ENCODE measurements at places on chromosomes 5 and 9.

GRCh38 chr5:80238778-80239679 is 16.8 kb downstream of the SERINC5 start:
- DNase-seq, result no peak

GRCh38 chr9:79917421-79917820 is 345.7 kb downstream of the TLE4 start:
- DNase-seq, result no peak

DNA sequence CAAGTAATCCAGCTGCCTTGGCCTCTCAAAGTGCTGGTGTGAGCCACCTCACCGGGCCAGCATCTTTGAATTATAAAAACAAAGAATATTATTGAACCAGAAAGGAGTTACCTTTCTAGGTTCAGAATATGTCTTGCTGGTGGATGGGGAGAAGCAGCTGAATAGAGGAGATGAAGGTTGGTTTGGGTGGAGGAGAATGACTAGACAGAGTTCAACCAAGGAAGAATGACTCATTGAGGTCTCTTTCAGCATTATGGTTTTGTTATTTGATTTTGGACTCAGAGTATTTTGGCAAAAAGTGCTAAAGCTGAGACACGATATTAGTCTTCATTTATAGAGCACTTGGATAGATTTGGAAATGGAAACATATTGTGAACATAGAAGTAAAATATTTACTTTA is 75.2 kb upstream of the MPDZ start:
- no peak for DNase-seq

DNA sequence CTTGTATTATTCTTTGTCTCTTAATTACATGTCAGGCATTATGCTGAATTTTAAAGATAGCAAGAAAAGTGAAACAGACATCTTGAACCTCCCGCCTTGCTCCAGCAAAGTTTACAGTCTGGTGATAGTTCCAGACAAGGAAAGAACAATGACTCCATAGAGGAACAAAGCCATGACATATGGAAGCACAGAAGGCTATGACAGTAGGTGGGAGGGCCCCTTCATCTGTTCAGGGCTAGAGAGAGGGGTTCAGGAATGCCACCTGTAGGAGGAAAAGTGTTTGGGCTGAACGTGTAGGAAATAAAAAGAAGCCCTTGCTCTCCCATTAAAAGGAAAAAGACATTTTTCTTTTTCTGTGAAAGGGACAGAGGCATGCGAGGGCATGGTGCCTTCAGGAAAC is 315.6 kb downstream of the TRIM32 start:
- no peak for DNase-seq

- no peak for DNase-seq
Observed at GRCh38 chr5:32504329-32504988, 59.9 kb upstream of the ZFR start.

DNA sequence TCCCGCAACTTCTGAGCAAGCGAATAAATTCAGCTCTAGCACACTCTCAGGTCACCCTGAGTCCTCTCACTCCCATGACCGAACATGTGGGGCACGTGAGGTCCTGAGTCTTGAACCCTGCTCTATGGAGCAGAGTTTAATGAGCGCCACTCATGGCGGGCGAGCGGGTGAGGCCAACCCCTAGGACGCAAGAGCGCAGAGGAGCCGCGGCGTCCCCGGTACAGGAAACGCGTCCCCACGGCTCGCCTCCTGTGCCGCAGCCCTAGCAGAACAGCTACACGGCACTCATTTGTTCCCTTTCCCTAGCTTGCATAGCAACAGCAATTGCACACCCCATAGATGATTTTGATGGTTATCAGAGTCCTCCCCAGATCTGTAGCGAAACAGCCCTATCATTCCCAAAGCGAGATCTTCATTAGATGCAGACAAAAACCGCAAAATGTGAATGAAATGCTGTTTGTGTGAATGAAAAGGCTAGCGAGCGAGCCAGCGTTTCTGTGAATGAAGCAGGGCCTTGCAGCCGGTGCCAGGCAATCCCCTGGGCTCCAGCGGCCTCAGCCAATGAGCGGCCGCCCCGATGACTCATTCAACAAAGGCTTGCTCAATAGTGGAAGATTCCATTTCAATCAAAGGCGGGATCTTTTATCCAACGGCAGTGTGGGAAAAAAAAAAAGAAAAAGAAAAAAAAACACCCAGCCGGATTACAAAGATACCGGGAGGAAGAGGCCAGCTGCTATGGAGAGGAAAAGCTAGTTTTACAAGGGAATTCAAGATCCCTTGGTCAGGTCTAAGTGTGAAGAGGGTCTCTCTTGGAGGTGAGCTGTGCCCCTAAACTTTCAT is 1.5 kb upstream of the SHC3 start:
- DNase-seq, result no peak

- DNase-seq, result no peak
Observed at GRCh38 chr9:121282277-121283079, 14.5 kb downstream of the GSN start.

GRCh38 chr5:1526190-1526631 is 2.5 kb upstream of the LPCAT1 start:
- no peak for DNase-seq

DNA sequence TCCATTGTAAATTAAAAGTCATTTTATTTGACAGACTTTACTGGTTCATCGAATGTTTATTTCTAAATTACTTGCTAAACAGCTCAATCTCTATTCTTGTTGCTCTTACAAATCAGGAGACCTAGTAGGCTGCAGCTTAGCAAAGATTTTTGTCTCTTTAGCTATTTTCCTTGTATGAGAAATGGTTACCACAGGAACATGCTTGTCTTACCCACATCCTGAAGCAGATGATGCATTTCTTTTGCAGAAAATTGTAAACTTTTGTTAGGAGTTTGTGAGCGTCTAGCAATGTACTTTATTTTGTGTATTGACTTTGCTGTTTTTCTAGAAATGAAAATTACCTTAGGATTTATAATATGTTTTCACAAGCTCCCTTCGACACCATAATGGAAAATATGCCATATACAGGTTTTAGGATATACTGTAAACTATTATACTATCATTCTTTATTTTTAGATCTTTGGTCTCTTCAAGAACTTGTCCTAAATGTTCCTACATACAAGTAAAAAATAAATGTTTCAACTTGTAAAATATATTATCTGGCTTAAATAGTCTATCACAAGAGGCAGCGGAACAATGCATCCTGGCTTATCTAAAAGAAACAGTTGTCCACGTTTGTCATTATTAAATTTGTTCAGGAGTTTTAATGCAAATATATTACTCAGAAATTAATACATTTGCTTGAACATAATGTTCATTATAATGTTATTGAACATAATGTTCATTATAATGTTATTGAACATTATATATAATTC is 54.1 kb downstream of the SPEF2 start:
- DNase-seq, result no peak

GRCh38 chr5:108727236-108727650 is 20.5 kb upstream of the FER start:
- DNase-seq, result no peak

DNA sequence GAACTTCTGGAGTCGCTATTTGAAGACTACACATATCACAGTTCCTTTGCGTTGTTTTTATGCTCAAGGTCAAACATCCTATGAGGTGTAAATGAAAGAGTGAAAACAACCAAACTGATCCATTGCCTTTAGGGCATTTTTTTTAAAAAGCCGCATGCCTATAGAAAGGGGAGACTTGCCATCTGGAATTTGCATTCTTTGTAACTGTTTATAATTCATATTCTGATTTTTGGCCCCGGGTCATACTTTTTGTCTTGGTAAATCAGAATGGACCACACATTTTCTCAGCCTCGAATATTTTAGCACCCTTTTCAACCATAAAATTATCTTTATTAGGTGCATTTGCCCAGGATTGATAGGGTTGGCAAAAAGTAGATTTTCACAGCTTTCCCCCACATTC is 188.0 kb downstream of the GOLPH3 start:
- no peak for DNase-seq

- no peak for DNase-seq
Observed at GRCh38 chr9:33065157-33066076, 11.1 kb downstream of the SMU1 start.

- DNase-seq, result no peak
Observed at GRCh38 chr5:116032991-116033390, 719 bp downstream of the ARL14EPL start.

DNA sequence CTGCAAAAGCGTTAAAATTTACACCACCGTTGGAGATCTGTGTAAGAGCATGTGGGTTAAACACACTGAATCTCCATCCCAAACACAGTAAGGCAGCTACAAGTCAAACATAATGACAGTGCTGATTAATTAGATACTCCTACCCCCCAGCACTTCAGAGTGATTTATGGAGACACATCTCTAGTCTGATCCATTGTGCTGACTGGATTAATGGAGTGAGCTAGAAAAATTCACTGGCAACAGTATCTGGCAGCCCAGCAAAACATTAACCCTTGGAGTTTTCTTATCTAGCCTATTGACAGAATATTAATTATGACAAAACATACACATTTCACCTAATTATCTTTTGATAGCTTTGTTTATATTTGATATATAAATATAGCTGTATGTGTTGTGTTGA is 188.6 kb upstream of the ISL1 start:
- DNase-seq, result no peak

- DNase-seq, result no peak
Observed at GRCh38 chr9:78437806-78438205, 140.9 kb downstream of the PSAT1 start.

DNA sequence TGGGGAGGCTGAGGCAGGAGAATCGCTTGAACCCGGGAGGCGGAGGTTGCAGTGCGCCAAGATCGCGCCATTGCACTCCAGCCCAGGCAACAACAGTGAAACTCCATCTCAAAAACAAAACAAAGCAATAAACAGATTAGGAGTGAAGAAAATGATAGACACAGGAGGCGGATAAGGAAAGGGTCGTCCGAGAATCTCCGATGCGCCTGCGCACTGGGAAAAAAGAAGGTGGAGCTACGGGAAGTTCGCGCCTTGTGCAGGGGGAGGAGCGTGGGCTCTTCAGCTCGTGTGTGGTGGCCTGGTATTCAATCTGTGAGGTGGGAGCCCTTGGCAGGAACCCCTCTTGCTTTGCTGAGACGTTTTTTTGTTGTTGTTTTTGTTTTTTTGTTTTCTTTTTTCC is 47.3 kb downstream of the GNA14 start:
- no peak for DNase-seq

- no peak for DNase-seq
Observed at GRCh38 chr5:9782826-9783560, 152.8 kb upstream of the TAS2R1 start.

- DNase-seq, result no peak
Observed at GRCh38 chr5:176819476-176819875, 9.1 kb downstream of the UNC5A start.

- DNase-seq, result no peak
Observed at GRCh38 chr9:108156270-108156998, 666.9 kb upstream of the KLF4 start.

- no peak for DNase-seq
Observed at GRCh38 chr5:78328585-78329173, 31.7 kb upstream of the SCAMP1 start.

DNA sequence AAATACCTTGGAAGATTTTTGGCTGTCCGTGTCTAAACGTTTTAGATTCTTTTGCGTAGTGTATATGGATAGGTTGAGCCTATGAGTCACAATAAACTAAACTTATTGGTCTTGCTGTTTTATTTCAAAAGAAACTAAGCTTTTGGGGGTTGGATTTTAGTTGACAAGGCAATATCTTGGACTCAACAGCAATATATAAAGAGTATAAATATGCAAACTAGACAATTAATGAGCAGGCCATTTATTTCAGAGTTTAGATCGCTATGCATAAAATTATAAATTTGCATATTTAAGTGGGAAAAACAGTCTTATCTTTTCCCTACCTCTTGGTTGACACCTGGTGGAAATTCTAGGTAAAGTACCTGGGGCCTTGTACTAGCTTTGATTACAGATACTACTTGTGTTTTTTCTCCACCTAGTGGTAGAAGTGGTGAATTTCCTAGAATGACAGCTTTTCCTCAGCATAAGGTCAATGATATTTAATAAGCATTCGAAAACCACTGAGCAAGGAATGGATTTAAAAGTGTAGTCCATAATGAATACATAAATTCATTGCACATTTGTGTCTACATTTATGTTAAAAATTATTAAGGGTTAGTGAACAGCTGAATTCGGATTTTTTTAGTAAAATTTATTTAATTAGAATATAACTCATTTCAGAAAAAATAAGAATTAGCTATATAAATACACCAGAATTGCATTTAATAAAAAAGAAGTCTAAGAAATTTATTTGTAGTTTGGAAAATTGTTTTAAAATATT is 1.7 kb upstream of the ARRDC3 start:
- DNase-seq, result no peak
